Colonic mucosa (tissue), 4 donors: ENCODE measurements at places on chromosomes 6 and 20. TPM values are rescaled to one million over a fixed set of nuclear protein-coding genes. Genes with fewer than 3 reads are reported as not detected.

Gene ARMH2
- not detected for total RNA-seq

Gene DEFB124
- not detected for total RNA-seq

Gene ZNF311
- 1.1 TPM for total RNA-seq

Gene HECA
- total RNA-seq, result 41.1 TPM

Gene PPP1R14C
- 27.3 TPM for total RNA-seq

Gene HLA-DRA
- total RNA-seq, result 185 TPM

Gene AGPAT4
- total RNA-seq, result 3.6 TPM

- H3K4me3 ChIP-seq, result no peak overlapping the region
- no peak for DNase-seq
- no peak overlapping the region for H3K27ac ChIP-seq
- H3K4me1 ChIP-seq, result no peaks in the 10 kb centered on the region
- H3K27me3 ChIP-seq, result no peaks in the 10 kb centered on the region
Observed at GRCh38 chr20:23195636-23196035, 109.5 kb upstream of the CD93 start.

DNA sequence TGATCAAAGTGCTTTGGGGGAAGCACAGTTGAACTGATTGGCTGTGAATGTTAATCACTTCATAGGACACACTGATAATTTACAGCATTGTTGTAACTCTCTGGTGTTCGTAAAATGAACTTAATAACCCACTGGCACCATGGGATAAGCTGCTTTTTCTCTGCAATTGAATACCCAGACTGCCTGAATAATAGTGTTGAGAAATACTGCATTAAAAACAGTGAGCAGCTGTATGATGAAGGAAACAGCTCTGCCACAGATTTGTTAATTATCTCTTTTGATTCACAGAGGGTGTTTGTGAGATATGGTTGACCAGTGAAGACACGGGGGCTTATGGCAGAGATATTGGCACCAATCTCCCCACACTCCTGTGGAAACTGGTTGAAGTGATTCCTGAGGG, 420.9 kb downstream of the CDKAL1 start:
- no peaks in the 10 kb centered on the region for H3K4me1 ChIP-seq
- no peak for DNase-seq
- H3K27ac ChIP-seq, result no peak overlapping the region
- H3K36me3 ChIP-seq, result no peaks in the 10 kb centered on the region
- H3K4me3 ChIP-seq, result no peak overlapping the region
- H3K27me3 ChIP-seq, result no peaks in the 10 kb centered on the region

DNA sequence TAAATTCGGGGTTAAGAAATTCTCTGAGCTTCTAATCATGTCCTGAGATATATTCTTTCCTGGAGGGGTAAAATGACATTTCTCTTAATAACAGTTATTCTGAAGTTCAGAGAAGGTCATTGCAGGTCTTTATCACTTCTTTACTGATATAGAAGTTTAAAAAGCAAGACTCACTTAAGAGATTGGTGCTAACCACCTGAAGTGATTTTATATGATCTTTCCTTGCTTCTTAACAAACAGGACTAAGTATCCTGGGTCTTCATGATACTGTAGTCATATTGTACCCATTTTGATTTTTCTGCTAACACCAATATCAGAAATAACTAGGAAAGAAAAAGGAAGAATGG, 39.3 kb upstream of the PRDM1 start:
- no peak overlapping the region for H3K27ac ChIP-seq
- H3K4me3 ChIP-seq, result no peak overlapping the region
- H3K36me3 ChIP-seq, result no peaks in the 10 kb centered on the region
- no peaks in the 10 kb centered on the region for H3K27me3 ChIP-seq
- no peaks in the 10 kb centered on the region for H3K4me1 ChIP-seq
- no peak for DNase-seq

DNA sequence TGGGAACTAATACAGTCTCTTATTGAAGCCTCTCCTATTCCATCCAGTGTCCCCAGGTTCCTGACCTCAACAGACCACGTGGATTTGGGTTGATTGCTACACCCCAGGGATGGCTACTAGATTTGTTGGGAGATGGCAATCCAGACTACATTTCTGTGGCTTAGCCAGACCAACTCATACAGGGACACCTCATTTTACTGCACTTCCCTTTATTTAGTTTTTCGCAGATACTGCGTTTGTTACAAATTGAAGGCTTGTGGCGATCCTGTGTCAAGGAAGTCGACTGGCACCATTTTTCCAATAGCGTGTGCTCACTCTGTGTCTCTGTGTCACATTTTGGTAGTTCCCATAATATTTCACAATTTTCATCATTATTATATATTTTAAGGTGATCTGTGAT, 10.3 kb upstream of the MTRF1L start:
- no peaks in the 10 kb centered on the region for H3K36me3 ChIP-seq
- no peak for DNase-seq
- H3K27ac ChIP-seq, result no peak overlapping the region
- H3K4me3 ChIP-seq, result no peak overlapping the region

- no peaks in the 10 kb centered on the region for H3K36me3 ChIP-seq
- no peak for DNase-seq
- H3K4me3 ChIP-seq, result peak overlapping the region; percentile 10
- H3K4me1 ChIP-seq, result peaks cover 31% of the 10 kb centered on the region
Observed at GRCh38 chr20:36471885-36472636, 69.3 kb upstream of the MYL9 start.

- no peak for DNase-seq
- no peaks in the 10 kb centered on the region for H3K36me3 ChIP-seq
- no peaks in the 10 kb centered on the region for H3K27me3 ChIP-seq
- H3K4me3 ChIP-seq, result no peak overlapping the region
- H3K4me1 ChIP-seq, result no peaks in the 10 kb centered on the region
Observed at GRCh38 chr20:39660226-39660625, 698.1 kb downstream of the DHX35 start.

DNA sequence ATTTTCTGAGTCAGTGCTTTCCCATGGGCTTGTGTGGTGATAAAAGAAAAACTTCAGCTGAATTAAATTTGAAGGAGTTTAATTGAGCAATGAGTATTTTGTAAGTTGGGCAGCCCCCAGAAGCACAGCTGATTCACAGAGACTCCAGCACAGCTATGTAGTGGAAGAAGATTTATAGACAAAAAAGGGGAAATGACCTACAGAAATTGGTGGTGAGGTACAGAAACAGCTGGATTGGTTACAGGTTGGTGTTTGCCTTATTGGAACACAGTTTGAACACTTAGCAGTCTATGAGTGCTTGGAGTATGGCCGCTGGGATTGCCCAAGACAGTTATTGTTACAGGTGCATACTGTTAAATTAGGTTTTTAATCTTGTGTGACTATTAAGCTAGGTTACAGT, 96.9 kb upstream of the PTPRK start:
- H3K27me3 ChIP-seq, result no peaks in the 10 kb centered on the region
- H3K27ac ChIP-seq, result no peak overlapping the region
- H3K4me3 ChIP-seq, result no peak overlapping the region
- H3K4me1 ChIP-seq, result no peaks in the 10 kb centered on the region

- DNase-seq, result no peak
- H3K27ac ChIP-seq, result no peak overlapping the region
- no peaks in the 10 kb centered on the region for H3K36me3 ChIP-seq
Observed at GRCh38 chr6:109178921-109179320, 83.6 kb downstream of the CEP57L1 start.

GRCh38 chr20:12815231-12815768, 193.5 kb upstream of the SPTLC3 start:
- H3K4me3 ChIP-seq, result no peak overlapping the region
- H3K4me1 ChIP-seq, result no peaks in the 10 kb centered on the region
- no peak for DNase-seq
- H3K27ac ChIP-seq, result no peak overlapping the region
- H3K36me3 ChIP-seq, result no peaks in the 10 kb centered on the region

GRCh38 chr6:147961481-147962141, 381.0 kb upstream of the SASH1 start:
- H3K27ac ChIP-seq, result no peak overlapping the region
- H3K4me1 ChIP-seq, result no peaks in the 10 kb centered on the region
- H3K4me3 ChIP-seq, result no peak overlapping the region
- DNase-seq, result no peak

- no peaks in the 10 kb centered on the region for H3K36me3 ChIP-seq
- DNase-seq, result peak; percentile 96
- peak overlapping the region; percentile 89 for H3K27ac ChIP-seq
- H3K27me3 ChIP-seq, result no peaks in the 10 kb centered on the region
Observed at GRCh38 chr20:44018259-44018941, 103.7 kb downstream of the TOX2 start.

DNA sequence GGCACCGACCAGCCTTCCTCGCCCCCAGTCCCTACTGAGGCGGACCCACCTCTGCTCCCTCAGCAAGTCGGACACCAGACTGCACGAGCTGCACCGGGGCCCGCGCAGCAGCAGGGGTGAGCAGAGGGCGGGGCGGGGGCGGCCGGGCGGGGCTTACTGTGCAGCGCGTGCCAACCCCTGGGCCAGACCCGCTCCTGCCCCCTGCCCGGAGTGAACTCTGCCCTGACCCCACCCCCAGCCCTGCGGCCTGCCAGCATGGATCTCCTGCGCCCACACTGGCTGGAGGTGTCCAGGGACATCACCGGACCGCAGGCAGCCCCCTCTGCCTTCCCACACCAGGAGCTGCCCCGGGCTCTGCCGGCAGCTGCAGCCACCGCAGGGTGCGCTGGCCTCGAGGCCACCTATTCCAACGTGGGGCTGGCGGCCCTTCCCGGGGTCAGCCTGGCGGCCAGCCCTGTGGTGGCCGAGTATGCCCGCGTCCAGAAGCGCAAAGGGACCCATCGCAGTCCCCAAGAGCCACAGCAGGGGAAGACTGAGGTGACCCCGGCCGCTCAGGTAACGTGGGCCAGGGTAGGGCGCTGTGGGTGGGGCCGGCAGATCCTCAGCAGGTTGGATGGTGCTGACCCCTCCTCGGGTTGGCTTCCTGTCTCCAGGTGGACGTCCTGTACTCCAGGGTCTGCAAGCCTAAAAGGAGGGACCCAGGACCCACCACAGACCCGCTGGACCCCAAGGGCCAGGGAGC, 1.5 kb upstream of the SLC2A4RG start:
- H3K27me3 ChIP-seq, result no peaks in the 10 kb centered on the region
- H3K4me1 ChIP-seq, result peaks cover 32% of the 10 kb centered on the region
- H3K27ac ChIP-seq, result no peak overlapping the region
- H3K36me3 ChIP-seq, result peaks cover 7% of the 10 kb centered on the region
- peak overlapping the region; percentile 55 for H3K4me3 ChIP-seq

DNA sequence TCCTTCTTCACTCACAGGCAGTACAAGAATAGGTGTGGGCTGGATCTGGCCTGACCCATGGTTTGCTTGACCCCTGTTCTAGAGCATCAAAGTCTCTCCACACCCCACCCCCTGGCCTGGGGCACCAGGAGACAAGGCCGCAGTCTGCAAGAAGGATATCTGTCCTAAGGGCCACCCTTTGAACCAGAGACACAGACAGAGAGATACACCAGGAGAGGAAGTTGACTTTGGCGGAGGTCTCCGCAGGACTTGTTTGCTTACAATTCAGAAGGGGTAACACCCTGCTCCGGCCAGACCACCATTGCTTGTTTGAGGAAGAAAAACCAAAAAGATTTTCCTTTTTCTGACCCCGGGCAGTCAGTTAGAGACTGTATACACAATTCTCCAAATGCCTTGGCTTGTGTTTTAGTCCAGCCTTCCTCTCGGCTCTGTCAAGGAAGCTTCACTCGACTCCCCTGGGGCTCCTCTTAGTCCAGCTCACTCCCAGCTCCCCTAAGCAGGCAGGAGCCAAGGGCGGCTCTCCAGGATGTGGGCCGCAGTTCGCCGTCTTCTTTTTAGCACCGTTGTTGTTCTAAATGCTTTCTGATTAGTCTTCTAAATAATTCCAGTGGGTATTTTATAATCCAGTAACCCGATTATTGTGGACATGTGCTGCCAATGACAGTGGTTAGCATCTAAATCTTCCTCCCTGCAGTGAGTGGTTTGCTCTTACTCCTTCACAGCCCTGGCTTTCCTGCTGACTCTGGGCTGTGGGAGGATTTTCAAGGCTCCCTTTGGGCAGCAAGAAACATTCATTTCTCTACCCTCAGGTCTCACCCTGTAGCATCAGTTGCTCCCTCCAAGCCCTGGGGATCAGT, 58.6 kb upstream of the MRPS10 start:
- no peak for DNase-seq
- no peaks in the 10 kb centered on the region for H3K36me3 ChIP-seq
- peaks cover 19% of the 10 kb centered on the region for H3K4me1 ChIP-seq
- H3K27ac ChIP-seq, result peak overlapping the region; percentile 42

DNA sequence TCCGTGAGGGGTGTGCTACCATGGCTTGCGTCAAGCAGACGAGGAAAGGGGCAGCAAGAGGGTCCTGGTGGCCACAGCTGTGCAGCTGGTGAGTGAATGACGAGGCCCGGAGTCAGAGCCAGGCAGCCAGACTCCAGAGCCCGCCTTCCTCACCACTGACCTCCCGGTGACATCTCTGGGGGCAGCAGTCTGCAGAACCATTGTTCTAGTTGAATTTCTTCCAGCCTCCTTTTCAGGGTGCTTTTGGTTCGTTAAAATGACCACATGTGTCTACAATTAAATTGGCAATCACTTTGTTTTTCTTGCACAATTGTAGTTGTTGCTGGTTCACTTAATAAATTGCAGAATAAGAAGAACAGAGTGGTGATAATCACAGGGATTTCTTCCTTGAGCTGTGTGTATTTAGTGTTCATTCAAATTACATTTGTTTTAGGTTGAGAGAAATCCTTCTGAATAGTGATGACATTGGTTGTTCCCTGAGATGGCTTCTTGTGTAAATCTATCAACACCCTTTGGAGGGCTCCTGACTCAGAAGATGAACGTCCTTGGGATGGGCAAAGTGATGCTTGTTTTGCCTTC, 96.4 kb downstream of the TULP4 start:
- no peak overlapping the region for H3K27ac ChIP-seq
- H3K36me3 ChIP-seq, result no peaks in the 10 kb centered on the region
- no peak for DNase-seq
- H3K4me1 ChIP-seq, result no peaks in the 10 kb centered on the region

DNA sequence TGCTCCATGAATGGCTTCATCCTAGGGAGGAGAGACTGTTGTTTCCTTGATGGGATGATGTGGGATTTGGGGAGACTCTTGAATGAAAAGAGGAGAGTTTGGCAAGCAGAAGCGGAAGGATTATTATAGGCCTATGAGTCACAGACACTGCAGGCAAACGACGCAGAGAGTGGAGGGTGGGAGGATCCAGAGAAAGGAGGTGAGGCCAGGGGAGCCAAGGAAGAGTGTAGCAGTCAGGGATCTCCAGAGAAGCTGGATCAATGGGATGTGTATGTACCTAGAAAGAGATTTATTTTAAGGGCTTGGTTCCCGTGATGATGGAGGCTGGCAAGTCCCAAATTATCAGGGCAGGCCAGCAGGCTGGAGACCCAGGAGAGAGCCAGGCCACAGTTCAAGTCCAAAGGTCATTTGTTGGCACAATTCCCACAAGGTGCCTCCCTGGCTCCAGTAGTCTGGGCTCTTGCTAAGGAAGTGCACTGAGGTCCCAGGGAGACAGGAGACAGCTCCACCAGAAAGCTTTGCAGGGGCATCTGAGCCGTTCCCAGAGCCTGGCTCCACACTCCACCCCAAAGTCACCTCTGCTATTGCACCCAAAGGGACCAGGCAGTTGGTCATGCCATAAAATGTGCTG, 76.0 kb downstream of the ADTRP start:
- H3K4me1 ChIP-seq, result no peaks in the 10 kb centered on the region
- H3K36me3 ChIP-seq, result no peaks in the 10 kb centered on the region
- H3K27me3 ChIP-seq, result no peaks in the 10 kb centered on the region
- H3K27ac ChIP-seq, result peak overlapping the region; percentile 32
- H3K4me3 ChIP-seq, result no peak overlapping the region

- no peaks in the 10 kb centered on the region for H3K27me3 ChIP-seq
- DNase-seq, result peak; percentile 95
- H3K36me3 ChIP-seq, result no peaks in the 10 kb centered on the region
- peak overlapping the region; percentile 93 for H3K27ac ChIP-seq
- no peaks in the 10 kb centered on the region for H3K4me1 ChIP-seq
Observed at GRCh38 chr6:144063744-144064401, 31.5 kb downstream of the SF3B5 start.
